ENCODE measurements at places on chromosomes 6 and 20.

GRCh38 chr20:14744723-14745122 is 407.3 kb upstream of the FLRT3 start:
- DNase-seq: no peak

DNA sequence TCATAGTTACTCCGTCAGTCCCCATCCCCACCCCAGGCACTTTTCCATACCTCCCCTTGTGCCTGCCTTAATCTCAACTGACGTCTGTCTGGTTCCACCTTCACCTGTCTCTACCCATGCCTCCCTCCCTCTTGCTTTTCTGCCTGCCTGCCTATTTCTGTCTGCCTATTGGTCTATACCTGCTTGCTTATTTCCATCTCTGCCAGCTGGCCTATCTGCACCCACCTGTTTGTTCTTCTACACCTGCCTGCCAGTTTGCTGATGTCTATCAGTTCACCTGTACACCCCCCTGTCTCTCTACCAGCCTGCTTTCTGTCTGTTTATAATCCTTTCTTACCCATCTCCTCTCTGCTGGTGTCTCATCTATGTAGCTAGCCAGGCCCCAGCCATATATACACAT is 87.5 kb downstream of the RALGAPA2 start:
- DNase-seq: no peak

DNA sequence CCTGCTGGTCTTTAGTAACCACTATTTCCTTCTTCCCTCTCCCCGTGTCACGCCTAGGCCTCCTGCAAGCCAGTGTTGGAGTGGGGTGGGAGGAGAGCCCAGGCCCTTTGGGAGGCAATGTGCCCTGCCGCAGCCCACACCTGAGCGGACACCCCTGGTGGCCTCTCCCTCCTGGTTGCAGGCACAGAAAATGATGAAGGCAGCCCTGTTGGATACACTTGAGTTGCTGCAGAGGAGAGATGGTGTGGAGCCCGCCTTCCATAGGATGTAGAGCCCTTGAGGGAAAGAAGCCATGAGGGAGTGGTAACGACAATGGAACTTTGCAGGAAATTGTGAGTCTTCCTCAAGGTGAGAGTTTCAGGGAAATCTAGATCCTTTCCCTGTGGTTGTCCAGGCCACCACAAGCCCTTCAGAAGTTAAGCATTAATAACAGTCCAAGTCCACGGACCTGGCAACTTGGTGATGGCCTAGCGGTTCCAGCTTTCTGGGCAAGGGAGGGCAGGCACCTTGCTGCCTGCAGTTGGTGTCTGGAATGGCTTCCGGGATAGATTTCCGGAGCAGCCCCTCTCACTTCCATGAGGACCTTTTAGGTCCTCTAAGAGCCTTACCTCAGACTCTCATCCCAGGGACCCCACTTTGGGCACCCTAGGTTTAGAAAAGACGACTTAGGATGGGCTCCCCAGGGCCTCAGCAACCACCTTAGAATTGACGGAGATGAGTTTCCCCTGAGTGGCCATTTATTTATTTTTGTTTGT is 67.3 kb upstream of the NXT1 start:
- DNase-seq: no peak

- DNase-seq: no peak
Observed at GRCh38 chr6:155505608-155505989, 50.0 kb upstream of the NOX3 start.

DNA sequence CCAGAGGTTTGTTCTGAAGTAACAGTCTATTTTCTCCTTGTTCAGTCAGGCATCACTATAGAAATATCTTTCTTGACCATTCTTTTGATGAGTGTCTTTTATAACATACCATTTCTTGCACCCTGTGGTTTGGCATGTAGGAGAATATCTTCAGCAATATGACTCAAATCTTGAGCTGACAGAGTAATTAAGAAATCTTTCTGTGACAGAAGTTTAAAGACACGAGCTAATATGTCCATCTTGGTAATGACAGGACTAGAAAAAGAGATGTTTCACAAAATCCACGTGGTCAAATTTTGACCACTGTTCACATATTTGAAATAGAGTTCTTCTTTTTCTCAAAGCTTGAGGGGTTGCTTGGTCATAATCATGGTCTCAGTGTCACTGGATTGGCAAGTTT is 149.9 kb downstream of the MYB start:
- peak; percentile 12 for DNase-seq

GRCh38 chr6:169366258-169366901 is 112.7 kb upstream of the THBS2 start:
- DNase-seq: no peak

DNA sequence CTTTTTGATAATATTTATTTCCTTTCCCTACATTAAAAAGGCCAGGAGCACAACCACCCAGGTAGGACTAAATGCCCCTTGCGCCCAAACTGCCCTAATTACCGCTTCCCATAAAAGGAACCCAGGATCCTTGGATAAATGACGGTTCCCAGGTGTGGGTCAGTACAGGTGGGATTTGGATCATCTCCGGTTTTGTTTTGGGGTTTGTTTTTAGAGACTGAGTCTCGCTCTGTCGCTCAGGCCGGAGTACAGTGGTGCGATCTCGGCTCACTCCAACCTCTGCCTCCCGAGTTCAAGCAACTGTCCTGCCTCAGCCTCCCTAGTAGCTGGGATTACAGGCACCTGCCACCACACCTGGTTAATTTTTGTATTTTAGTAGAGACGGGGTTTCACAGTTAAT is 28.4 kb downstream of the ZNF217 start:
- DNase-seq: no peak

GRCh38 chr6:150056156-150056555 is 12.8 kb downstream of the ULBP3 start:
- no peak for DNase-seq

DNA sequence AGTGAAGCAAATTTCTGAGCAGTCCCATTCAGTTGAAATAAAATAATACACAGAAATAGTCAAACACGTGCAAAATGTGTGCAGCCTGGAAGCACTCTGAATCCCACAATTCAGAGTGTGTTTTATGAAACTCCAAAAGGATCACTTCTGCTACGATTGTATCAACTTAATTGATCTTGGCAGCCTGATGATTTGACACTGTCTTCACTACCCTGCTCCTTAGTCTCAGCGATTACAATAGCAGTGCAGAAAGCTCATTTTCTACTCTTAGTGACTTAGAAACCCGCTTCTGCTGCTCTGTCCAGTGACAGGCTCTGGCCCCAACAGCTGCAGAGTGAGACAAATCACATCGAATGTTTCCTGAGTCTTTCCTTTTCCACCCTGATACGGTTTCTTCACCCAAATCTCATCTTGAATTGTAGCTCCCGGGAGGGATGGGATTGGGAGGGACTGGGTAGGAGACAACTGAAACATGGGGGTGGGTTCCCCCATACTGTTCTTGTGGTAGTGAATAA is 16.2 kb upstream of the EMILIN3 start:
- DNase-seq: no peak

GRCh38 chr6:5968817-5969734 is 37.6 kb downstream of the NRN1 start:
- peak; percentile 72 for DNase-seq

GRCh38 chr6:151630387-151630786 is 136.6 kb downstream of the CCDC170 start:
- DNase-seq: no peak

DNA sequence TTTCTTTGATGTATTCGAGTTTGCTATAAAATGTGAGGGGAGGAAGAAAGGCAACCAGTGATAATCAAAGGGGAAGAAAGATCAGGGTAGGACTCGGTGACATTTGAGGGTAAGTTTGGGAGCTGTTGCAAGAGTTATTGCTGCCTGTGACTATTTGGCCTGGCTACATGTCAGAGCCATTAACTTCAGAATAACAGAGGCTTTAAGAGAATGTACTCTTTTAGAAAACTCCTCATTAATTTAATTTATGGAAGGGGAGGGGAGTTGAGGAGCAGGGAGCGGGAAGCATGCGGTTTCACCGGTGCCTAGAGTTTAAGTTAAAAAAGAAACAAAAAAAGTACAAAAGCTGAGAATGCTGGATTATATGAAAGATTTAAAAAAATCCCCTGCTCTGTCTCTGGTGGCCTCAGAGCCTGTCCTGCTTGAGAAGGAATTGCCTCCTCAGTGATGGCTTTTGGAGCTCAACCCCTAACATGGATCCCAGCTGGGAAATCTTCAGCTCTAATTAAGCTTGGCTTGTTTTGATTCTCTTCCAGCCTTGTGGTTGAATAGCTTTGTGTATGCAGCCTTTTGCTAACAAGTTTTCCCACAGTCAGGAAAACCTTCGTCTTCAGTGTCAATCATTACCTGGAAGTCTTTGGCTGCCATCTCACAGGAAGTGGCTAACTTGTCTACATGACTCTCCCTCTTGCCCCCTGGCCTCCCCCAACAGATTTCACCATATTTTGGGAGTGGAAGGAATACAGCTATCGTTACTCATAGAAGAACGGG is 238.2 kb downstream of the SOX4 start:
- DNase-seq: peak; percentile 21

DNA sequence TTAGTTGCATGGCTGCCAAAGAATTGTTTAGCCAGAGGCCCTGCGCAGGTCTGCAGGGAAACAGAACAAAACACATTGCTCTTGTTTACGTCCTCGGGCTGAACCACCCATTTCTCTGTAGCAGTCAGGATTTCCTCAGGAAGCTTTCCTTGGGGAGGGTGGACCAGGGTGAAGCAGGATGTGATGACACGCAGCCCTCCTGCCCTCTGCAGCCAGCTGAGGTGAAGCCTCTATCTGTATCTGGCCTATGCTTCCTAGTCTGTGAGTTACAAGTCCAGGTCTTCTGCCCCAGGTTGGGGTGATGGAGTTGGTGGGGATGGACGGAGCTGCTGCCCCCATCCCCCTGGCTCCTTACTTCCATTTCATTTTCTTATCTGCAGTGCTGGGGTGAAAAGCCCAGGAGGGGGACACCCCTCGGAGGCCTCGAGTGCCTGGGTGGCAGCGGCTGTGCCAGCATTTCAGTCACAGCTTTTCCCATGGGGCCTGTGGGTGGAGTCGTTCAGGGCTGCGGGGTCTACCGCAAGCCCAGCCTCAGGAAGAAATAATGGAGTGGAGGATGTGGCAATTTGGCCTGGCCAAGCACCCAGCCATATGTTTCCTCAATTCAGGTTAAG is 24.9 kb downstream of the SASH1 start:
- peak; percentile 30 for DNase-seq

- DNase-seq: no peak
Observed at GRCh38 chr6:142953373-142954273, 8.6 kb upstream of the HIVEP2 start.

DNA sequence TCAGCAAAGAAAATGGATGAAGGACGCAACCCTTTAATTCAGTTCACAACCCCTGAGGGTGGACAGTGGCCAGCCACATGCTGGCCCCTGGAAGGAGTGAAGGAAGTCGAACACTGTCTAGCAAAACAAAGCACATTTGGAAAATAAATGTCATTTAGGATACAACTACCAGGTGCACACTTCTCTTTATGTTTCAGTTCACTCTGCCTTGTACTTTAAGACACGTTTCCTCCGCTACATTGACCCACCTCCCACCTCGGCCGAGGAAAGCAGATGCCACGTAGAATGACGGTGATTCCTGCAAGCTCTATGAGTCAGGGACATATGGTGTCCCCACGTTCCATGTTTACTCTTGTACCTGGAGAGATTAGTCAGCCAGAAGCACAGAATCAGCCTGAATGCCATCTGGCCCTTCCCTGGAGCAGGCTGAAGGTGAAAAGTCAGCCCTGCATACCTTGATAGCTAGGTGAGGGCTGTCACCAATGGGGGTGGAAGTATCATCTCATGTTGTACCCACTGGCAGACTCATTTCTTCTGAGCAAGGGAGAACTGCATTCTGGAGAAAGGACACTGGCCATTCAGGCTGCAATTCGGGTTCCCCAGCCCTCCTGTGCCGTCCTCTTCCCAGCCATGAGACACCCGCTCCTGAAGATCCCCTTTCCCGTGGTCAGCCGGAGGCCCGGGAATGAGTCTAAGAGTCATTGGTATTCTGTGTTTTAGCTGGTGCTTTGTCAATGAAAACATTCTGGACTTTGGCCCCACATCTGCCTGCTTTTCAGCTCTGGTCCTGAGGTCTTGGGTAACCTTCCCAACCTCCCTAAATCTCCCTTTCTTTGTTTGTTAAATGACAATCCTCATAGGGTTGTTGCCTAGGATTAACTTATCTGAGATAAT is 60.6 kb downstream of the FOXA2 start:
- no peak for DNase-seq

DNA sequence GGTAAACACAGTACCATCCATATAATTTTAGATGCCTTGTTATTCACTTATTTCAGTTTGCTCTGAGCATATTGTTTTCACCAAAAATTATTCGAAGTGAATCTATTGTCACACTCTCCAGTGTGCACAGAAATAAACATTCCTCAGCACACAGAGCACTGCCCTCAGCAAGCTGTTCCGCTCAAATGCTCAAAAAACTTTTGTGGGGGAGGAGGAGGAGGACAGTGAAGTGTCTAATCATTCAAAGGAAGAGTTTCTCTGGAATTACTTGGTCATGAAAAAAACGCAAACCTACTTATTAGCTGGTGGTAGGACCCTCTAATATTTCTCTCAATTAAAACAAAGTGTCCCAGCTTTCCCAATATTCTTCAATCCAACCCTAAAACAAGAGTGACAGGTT is 88.3 kb downstream of the DTNBP1 start:
- DNase-seq: no peak

- DNase-seq: no peak
Observed at GRCh38 chr20:50508171-50508755, 1.9 kb upstream of the PTPN1 start.

DNA sequence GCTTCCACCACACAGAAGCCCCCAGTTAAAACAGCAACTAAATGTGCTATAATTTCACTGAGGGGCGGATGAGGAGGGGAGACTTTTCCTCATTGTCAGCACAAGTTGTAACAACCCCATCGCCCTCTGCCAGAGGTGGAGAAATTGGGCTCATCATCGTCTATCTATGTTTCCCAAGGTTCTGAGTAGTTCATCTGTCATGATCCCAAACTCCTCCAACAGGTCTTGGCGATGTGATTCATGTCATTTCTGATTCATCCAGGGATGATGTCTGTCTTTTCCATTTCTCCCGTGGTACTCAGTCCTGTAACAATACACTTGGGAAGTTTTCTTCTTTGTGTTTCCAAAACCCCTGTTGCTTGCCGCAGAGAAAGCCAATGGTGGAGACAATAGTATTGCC is 51.0 kb downstream of the TFAP2A start:
- no peak for DNase-seq

GRCh38 chr6:158230967-158231550 is 62.9 kb downstream of the GTF2H5 start:
- no peak for DNase-seq

GRCh38 chr6:165767228-165767627 is 104.2 kb upstream of the PDE10A start:
- no peak for DNase-seq

GRCh38 chr20:62025832-62026563 is 39.7 kb downstream of the TAF4 start:
- peak; percentile 72 for DNase-seq
